NCI-H1048 (cell line): ENCODE measurements at places on chromosomes 11 and 22.

- no peak for DNase-seq
These were observed 43.0 kb upstream of the KLHL35 start for GRCh38 chr11:75475767-75476650.

GRCh38 chr11:94154095-94154856 lies 25.6 kb downstream of the PANX1 start:
- DNase-seq, result no peak

- DNase-seq, result no peak
These were observed 66.5 kb downstream of the CCDC34 start for GRCh38 chr11:27296497-27296896.

GRCh38 chr22:33971561-33971961 lies 51.3 kb upstream of the LARGE1 start:
- no peak for DNase-seq

DNA sequence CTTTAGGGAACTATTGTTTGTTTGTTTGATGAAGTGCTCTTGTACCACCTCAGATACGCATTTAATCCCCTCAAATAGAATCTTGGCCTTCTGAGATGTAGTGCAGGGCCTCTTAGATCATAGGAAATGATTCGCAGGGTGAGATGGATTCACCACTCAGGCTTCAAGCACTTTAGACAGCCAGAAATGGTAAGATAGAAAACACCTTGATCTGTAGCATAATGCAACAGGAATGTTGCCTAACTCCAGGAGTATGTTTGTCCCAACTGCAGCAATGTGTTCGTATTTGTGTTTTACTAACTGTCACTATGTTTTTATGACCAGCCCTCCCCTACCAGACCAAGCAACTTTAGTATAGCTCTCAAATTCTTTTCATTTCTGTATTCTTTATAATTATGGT lies 761.2 kb downstream of the NELL1 start:
- no peak for DNase-seq

DNA sequence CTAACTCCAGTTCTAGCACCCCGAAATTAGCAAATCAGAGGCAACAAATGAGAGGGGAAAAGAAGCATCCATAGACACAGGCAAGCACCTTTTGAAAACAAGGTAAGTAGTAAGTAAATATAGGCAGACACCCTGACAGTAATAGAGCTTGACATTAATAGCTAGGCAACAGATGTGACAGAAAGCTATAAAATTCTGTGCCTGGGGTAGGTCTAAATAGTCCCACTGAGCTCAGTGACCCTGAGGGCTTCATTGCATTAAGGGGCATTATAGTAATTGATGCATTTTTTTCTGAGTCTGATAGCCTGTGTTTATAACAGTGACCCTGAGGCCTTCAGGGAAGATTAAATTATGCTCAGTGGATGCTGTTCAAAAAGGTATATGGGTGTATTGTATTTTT lies 197.1 kb downstream of the HIPK3 start:
- no peak for DNase-seq

- no peak for DNase-seq
These were observed 25.5 kb upstream of the TIMP3 start for GRCh38 chr22:32775957-32776356.

DNA sequence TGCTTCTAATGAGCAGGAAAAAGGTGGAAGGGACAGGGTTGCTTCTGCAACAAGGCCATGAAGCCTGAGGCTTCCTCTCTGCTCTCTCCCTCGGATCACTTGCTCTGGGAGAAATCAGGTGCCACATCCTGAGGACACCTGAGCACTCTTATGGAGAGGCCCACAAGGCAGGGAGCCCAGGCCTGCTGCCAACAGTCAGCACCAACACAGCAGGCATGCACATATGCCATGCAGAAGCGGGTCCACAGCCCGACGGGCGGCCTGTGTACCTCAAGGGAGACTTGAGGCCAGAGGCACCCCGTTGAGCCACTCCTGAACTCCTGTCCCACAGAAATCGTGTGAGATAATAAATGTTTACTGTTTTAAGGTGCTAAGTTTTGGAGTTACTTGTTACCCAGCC lies 9.5 kb downstream of the TTLL12 start:
- no peak for DNase-seq
